ENCODE measurements at places on chromosomes 3 and 15.

DNA sequence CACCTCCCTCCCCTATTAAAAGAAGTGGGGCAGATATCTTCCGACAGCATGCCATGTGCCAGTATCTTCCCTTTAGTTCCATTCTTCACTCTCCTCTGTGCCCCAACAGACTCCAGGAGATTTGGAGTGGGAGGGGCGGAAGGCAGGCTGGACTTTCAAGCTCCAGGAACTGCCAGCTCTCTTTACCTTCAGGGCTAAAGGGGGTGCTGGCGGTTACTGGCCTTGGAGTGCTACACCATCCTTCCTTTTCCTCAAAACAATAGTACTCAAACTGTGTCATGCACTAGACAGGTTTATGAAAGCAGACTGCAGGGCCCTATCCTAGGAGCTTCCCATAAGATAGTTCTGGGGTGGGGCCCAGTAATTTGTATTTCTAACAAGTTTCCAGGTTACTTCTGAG is 6.0 kb downstream of the LINS1 start:
- ATAC-seq = no peak

GRCh38 chr3:125202197-125202596 is 10.4 kb downstream of the SLC12A8 start:
- ATAC-seq = no peak

DNA sequence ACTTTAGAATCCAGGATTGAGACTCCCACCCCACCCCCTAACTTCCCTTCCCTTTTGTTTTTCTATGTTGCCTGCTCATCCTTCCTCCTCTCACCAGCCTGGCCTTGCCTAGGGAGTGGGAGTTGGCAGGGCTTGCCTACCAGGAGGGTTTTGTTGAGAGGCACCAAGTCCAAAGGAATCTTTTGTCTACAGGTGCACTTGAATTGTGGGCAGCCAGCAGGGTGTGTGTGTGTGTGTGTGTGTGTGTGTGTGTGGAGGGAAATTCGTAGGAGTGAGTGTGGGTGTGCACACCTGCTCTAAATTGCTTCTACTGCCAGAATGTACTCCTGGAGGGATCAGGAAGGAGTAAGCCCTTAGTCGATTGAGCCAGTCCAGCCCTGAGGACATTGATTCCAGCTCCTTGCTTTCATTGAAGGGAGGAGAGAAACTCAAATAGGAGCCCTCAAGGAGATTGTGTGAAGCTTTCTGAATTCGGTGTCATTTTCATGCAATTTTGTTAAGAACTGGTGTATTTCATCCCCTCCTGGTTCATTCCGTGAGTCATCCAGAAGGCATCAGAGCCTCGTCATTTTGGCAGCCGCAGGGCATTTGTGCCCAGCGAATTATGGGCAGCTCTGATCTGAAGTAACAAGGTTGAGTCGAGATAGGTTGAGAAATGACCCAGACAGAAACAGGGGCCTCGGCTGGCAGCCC is 112.1 kb downstream of the SLCO3A1 start:
- ATAC-seq = no peak

DNA sequence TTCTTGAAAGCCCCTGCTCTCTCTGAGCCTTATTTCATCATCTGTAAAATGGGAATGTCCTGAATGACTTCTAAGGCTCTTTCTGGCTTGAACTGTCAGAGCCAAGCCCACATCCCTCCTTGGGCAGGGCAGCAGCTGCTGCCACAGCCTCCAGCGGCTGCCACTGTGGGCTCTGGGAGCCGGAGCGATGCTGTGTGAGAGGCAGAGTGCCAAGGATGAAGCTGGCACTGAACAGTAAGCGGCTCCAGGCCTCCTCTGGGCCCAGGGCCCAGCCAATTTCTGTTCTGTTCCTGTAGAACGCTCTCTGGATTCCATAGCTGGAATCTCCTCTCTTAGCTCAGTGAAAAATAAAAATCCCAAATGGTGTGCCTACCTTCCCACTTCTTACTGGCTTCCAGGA is 4.4 kb downstream of the CPLX3 start:
- ATAC-seq = no peak

GRCh38 chr3:124467980-124468902 is 262.0 kb upstream of the UMPS start:
- no peak for ATAC-seq

GRCh38 chr3:148102156-148102555 is 595.5 kb upstream of the AGTR1 start:
- no peak for ATAC-seq
